ENCODE measurements at places on chromosomes 11 and 22.

DNA sequence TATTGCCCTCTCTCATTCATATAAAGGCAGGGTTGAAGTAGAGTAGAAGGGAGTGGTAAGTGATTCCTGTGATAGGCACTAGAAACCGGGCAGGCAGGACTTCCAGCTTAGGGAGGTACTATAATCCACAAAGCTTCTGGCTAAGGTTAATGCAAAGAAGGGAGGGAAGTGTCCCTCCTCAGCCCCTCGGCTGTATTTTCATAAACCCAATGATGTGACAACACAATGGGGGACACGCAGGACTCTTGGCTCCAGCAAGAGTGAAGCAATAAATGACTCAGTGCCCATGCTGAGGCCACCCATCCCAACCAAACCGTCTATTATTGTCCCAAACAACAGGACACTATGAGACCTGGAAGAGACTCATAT, 90.7 kb downstream of the ETS1 start:
- no peak for ATAC-seq

- ATAC-seq: no peak
Observed at GRCh38 chr22:49156662-49157285, 670.9 kb downstream of the BRD1 start.

- no peak for ATAC-seq
Observed at GRCh38 chr11:43833657-43834073, 47.0 kb upstream of the ALKBH3 start.

DNA sequence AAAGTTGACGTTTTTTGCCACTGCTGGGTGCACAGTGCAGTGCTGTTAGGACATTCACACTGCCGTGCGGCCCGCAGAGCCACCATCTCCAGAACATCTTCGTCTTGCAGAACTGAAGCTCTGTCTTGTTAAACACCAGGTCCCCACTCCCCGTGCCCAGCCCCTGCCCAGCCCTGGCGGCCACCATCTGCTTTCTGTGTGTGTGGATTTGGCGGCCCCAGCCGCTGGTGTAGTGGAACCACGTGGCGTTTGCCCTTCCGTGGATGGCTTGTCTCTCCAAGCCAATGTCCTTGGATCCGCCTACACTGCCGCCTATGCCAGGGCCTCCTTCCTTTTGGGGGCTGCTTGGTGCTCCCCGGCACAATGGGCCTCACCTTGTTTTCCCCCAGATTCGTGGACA, 8.2 kb upstream of the MUC5AC start:
- no peak for ATAC-seq

DNA sequence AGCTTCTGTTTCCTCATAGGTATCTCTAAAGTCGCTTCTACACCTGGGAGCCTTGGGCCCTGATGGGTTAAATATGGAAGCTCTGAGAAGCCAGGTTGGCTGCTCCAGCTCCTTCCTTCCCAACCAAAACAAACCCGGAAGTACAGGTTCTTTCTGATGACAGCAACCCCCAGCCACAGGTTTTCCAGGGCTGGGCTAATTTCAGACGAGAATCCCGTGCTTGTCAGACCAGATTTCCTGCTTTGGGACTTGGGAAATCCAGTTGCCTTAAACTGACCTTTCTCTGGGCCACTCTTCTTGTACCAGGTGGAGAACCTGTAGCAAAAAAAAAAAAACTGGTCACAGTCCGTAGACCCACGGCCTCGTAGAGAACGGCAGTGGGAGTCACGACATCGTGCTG, 51.9 kb downstream of the RBX1 start:
- no peak for ATAC-seq

DNA sequence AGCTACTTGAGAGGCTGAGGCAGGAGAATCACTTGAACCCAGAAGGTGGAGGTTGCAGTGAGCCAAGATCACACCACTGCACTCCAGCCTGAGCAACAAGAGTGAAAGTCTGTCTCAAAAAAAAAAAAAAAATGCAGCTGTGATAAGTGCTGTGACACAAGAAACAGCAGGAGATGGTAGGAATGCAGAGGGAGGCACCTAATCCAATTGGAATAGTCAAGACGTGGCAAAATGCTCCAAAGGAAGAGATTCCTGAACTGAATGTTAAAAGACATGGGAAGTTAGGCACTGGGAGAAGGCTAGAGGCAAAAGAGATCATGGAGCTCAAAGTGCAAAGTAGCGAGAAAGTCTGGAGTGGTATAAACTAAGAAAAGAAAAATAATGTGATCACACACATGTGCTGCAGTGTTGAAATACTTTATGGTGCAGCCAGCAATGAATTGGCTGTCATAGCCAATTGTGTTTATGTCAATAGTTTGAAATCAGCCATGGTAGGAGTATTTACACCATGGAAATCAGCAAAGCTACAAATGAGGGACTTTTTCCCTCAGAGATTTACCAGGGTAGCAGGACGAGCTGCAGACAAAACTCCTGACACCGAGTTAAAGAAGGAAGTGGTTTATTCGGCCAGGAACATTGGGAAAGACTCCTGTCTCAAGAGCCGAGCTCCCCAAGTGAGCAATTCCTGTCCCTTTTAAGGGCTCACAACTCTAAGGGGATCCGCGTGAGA, 40.9 kb upstream of the LIPT2 start:
- ATAC-seq: no peak

DNA sequence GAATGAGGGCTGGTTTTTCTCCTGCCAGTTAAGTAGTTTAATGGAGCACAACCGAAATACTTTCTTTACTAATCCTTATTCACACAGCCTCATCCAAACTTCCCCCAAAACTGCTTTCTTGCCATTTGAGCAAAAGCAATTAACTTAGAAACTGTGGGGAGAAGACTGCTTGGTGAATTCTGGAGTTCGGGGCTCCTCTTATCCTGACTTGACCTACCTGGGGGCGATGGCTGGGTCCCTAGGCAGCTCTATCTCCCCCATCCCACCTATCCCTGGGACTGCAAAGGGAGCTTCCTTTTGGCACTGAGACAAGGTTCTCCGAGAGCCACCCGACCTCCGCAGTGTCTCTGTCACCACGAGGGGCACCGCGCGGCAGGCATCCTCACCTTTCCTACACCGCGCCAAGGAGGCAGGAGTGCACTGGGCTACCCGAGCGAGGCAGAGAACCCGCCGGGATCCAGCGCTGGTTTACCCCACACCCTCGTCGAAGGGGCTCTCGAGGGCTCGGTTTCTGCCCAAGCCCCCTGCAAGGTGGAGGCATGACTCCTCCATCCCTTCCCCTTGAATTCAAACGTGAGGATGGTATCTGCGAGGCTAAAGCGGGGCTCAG, 759 bp downstream of the DESI1 start:
- ATAC-seq: no peak

DNA sequence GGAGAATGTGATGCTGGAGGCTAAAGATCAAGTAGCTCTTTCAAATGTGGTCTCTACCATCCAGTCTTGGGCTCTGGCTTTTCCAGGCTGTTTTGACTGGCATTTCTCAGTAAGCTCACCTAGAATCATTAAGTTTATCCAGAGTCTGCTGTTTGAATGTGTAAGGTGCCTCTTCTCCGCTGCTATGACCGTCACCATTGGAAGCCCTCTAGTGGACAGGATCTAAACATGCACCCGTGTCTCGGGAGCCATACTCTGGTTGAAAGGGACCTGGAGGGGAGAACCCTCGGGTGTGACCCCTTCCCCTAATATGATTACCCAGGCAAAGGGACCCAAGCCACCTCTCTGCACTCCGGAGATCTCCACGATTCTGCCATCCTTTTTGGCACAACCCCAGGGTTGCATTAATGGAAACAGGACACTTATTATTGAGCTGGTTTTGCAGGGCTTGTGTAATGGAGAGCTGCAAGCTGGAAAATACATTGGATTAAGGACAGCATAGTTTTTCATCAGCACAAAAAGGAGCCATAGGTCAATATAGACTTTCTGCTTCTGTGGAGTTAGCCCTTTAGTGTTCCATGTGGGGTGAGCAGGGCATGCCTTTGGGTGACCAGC, 191.0 kb upstream of the LARGE1 start:
- ATAC-seq: no peak

DNA sequence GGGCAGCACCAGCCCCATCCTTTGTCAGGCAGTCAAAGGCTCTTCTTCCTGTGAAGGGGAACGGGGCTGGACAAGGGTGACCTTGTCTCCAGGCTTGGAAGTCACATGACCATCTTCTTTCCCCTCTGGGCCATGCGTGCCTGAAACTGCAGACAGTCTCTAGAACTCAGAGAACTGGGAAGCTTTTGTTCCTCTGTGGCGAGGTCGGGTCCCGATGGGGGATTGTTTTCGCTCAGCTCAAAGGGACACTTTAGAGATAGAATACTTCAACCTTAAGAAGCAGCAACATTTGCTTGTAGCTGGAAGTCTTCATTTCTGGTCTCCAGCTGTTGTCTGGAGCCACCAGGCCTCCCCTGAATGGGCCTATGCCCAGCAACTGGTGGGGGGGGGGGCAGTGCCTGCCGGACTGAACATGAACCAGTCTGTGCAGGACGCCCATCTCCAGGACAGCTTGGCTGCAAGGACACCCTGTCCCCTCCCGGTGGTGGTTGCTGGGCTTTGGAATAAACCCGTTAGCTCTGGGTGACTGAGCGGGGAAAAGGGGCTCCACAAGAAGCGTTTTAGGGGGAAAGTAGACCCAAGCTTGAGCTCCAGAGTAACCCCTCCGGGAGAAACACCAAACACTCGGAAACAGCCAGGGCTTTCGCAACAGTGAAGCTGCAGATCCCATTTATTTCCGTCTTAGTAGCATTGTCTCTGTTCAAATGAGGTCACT, 55.7 kb upstream of the EMID1 start:
- no peak for ATAC-seq
